ENCODE measurements at places on chromosomes 6 and 20. TPM values are rescaled to one million over a fixed set of nuclear protein-coding genes. Genes with fewer than 3 reads are reported as not detected.

DNA sequence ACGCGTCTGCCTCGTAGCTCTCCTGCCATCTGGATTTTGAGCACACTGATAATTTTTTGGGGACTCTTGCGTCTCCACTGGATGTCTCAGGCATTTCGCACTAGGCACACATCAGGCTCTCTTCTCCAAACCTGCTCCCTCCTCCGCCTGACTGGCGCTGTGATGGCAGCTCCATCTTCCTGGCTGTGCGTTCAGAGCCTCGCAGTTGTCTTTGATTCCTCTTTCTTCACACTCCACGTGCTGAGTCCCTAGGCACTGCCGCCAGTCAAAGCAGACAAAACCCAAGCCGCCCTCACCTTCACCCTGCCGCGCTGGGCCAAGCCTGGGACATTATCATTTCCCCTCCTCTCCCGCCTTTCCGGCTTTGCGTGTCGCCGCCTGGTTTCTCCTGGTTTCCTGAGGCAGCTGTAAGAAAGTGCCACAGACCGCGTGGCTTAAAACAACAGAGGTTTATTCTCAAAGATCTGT is 778 bp downstream of the PSMG4 start:
- DNase-seq, result peak; percentile 25

GRCh38 chr6:156710479-156710878 is 66.7 kb upstream of the ARID1B start:
- DNase-seq, result peak; percentile 18

GRCh38 chr6:56851541-56852259 is 103.2 kb upstream of the BEND6 start:
- DNase-seq, result peak; percentile 80

DNA sequence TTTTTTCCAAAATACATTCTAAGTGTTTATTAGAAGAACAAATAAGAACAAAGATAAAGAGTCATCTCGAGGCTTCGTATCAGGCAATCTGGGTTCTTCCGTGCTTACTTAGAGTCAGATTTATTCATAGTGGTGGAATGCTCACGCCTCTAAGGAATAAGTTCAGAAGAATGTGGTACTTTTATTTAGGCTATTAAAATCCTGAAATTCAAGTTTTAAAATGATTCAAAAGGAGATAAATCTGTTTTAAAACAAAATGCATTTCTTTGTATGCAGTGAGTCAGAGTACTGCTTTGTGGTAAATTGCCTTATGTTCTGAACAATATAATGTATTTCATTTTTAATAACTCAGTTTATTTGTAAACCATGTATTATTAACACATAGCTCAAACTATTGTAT is 89.1 kb downstream of the FUT9 start:
- no peak for DNase-seq

- no peak for DNase-seq
These were observed 330.9 kb upstream of the CDH4 start for GRCh38 chr20:60921022-60921622.

DNA sequence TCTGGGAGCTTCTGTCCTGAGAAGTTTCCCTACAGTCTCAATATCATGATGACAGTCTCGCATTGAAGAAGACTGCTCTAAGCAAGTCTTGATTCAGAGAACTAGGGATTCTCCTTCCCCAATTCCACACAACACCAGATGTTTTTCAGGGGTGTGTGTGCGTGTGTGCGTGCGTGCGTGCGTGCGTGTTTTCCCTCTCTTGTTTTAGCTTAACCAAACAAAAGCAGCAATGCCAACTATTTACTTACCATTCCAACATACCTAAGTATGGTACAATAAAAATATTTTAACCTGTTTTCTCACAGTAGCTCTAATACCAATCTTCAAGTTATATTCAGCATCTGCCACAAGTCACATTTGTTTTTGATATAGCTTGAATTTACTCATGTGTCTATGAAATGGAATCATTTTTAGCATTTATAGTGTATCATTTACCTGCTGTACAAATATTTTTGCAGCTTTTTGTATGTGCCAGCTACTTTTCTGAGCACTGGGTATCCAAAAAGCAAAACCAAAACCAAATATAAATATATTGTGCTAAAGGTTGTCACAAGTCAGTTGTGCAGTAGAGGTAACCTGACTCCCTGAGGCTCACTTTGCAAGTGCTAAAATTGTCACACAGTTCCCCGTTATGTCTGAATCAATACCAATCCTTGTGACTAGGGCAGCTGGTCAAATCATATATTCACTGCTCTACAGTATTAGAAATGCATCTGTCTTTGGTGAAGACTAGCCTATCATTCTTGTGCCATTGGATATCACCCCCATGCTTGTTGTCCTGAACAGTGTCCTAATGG is 21.7 kb upstream of the MYLIP start:
- no peak for DNase-seq

Gene GPX5
- not detected for total RNA-seq

All from H4 (cell line).